ENCODE measurements at places on chromosomes 2 and 18.

GRCh38 chr2:113965644-113966043 lies 75.8 kb downstream of the ACTR3 start:
- DNase-seq = peak; percentile 23

DNA sequence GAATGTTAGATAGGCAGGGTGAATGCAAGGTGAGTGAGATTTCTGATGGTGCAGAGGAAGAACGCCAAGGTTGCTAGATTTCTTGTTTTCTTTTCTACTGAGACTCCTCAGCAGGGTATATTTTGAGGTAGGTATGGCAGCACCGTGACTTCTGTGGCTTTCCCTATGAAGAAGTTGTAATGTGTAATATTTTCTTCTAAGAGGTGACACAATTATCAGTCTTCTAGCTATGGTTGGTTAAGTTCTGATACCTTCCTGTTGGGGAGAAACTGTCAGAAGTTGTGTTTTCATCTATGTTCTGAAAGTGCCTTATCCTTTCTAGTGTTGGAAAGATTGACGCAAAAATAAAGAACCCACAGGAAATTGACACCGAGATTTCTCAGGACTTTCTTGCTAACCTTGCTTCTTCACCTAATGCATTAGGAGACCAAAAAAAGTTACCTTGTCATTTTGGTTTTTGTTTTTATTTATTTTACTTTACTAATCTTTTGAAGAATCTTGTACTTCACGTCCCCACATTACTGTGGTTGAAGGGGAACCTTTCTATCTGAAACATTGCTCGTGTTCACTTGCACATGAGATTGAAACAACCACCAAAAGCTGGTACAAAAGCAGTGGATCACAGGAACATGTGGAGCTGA lies 11.9 kb downstream of the IL18R1 start:
- peak; percentile 44 for DNase-seq

- DNase-seq = no peak
Measured at GRCh38 chr18:25494888-25495287, 142.9 kb upstream of the ZNF521 start.

DNA sequence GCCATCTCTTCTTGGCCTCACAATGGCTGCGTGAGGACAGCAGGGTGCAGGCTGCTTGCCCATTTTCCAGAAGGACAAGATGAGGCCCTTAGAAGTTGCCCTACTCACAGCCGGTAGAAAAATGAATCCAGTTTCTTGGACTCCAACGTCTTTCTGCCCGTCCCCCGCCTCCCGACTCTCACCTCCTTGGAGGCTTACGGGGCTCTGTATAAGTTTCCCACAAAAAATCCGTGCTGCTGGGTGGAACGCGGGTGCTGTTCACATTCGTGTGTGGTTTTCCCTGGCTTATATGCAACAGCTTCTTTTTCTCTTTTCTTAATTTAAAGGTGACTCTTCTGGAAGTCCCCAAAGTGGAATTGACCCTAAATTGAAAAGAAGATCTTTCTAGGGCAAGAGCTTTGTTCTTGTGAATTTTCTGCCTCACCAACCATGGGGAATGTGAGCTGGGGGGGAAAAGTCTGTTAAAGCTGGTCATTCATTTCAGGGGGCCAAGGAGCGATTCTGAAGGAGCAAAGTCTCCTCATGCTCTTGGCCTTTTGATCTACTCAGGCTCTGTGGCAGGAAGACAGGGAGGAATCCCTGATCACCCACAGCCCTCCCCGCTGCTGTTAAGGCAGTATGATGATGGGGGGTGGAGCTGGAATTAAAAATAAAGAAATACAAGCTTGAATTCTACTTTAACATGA lies 51.3 kb downstream of the DDX1 start:
- no peak for DNase-seq

- peak; percentile 54 for DNase-seq
Measured at GRCh38 chr2:69616755-69617154, 26.8 kb downstream of the AAK1 start.

DNA sequence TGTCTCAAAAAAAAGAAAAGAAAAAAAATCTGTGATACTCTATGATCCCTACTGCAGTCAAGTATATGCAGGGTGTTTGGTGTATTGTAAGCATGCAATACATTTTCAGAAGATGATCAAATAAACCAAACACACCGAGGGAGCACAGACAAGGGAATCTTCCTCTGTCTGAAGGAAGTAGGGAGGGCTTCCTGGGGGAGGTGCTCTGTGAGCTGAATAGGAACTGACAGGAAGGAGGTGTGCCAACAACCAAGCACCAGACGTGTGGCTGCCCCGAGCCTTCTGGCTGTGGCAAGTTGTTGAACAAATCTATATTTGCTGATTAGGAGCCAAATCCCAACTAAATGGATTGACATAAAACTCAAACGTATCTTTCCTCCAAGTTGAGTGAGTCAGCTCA lies 14.6 kb downstream of the THNSL2 start:
- DNase-seq = no peak

DNA sequence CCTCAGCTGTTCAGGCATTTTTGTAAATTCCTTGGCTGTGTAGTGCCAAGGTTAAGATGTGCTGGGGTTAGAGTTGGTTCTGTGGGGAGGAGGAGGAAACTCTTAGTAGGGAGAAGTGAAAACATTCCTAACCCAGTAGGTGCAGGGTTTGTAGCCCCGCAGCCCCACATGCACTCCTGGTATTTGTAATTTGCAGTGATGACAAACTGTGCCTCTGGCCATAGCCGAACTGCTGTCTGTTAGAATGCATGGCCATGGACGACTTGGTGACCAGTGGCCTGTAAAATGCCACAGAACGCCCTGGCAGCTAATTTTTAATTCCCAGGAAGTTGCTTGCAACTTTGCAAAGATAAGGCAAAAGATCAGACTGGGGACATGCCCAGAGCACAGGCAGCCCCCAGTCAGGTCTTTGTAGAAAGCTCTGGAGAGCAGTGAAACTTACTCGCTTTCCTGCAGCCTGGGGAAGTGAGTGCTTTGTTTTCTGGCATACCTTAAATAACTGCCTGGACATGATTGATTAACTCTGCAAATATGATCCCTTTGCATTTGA lies 38.4 kb downstream of the LYPD6B start:
- DNase-seq = no peak

All from GM20000 (cell line).